Cerebellum (tissue), 4 donors: ENCODE measurements at places on chromosomes 5 and 9. TPM values are rescaled to one million over a fixed set of nuclear protein-coding genes. Genes with fewer than 3 reads are reported as not detected.

DNA sequence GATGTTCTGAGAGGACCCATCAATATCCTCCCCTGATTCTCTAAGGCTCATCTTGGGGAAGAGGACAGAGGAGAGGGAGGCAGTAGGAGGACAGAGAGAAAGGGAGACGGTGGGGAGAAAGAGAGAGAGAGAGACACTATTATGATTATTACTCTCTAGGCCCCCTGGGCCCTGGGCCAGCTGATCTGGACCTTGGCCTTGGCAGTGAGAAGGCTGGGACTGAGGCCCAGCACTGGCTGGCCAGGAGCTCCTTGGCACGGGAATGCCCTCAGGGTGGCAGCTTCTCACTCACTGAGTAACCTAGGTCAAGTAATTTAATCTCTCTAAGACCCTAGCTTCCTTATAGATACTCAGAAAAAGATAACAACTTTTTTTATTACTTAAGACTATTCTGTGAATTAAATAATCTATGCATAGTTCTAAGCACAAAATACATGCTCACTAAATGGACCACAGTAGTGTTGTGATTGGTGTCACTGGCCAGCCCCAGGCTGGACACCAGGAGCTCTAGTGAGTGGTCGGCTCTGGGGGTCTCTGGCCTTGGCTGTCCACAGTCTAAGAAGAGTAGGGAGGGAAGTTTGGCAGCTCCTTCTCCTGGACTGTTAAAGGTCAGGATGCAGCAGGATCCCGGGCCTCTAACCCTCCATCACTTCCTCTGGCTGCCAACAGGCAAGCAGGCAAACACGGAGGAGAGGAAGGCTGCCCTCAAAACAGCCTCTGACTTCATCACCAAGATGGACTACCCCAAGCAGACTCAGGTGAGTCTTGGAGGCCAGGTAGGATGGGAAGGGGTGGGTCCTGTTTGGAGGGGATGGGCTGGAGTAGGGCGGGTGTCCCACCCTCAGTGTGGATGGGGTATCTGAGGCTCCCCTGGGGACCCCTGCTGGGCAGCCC, 50.0 kb downstream of the GSN start:
- DNase-seq, result no peak

DNA sequence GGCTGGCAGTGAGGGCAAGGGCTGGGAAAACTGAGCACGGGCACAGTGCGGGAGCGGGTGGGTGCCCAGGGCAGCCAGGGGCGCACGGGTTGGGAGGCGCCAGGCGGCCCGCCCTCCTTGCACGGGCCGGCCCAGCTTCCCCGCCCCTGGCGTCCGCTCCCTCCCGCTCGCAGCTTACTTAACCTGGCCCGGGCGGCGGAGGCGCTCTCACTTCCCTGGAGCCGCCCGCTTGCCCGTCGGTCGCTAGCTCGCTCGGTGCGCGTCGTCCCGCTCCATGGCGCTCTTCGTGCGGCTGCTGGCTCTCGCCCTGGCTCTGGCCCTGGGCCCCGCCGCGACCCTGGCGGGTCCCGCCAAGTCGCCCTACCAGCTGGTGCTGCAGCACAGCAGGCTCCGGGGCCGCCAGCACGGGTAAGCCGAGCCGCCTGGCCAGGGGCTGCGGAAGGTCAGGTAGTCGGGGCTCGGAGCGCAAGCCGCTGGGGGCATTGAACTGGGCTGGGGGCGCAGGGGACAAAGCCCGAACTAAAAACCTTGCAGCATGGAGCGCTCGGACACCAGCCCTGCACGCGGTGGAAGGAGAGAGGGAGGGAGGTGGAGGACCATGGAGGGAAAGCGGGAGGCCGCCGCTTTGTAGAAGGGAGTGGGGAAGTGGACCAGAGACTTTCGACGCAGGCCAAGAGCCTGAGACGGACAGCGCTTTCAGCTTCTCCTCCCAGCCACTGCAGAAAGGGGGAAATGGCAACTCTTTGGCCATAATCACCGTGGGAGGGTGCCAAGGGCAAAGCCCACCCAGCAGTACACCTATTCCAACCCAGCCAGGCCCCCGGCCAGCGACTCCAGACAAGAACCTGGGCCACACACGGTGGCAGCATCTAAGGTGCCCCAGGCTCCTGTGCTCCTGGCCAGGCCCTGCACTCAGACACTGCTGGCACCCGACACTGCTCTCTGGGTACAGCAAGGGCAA, at the start of gene TGFBI:
TGFBI (plus strand) TSS at position 207 of the 961 bp plus-strand sequence; CDS start at position 275, 68 bp downstream.
- DNase-seq, result peak; percentile 35

The PGM5 gene
- 16.2 TPM for total RNA-seq

The PROB1 gene
- 1.1 TPM for total RNA-seq

DNA sequence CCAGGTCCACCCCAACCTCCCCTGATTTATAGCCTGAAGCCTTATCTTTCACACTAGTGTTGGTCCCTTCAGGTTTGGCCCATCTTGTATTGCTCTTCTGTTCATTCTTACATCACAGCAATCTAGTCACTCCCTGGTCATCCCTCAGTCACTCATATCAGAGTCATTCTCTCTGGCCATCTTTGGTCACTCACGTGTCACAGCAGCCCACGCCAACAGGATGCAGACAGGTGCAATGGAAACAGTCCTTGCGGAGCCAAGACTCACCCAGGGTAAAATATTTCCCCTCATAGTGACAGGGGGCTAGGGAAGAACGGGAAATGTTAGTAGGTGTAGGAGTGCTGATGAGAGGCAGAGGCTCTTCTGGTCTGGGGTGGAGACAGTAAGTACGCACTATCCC, 610 bp downstream of the MSMP start:
- DNase-seq, result no peak
